Heart left ventricle (tissue), 16 donors: ENCODE measurements at places on chromosomes 6 and 20. TPM values are rescaled to one million over a fixed set of nuclear protein-coding genes. Genes with fewer than 3 reads are reported as not detected.

Gene TREML1
- total RNA-seq = not detected

DNA sequence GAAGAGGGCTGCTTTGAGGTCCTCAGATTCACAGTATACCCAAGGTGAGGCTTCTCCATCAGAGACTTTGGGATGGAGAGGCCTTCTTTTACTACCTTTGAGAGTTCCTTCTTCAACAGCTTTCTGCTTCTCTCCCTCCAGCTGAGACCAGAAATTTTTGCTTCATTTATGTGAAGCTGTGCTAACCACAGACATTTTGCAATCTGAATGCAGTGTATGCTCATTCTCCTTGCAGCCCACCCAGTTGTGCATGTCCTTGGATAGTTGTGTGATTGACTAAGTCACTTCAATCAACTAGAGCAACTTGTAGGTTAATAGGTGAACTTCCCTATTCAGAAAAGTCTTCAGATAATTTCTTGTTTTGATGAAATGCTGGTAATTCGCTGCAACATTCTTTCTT, 20.1 kb downstream of the DCBLD1 start:
- H3K27me3 ChIP-seq = no peaks in the 10 kb centered on the region
- no peak overlapping the region for H3K27ac ChIP-seq
- no peaks in the 10 kb centered on the region for H3K4me1 ChIP-seq
- H3K4me3 ChIP-seq = no peak overlapping the region

Gene CNBD2
- total RNA-seq = 4.2 TPM

- no peak overlapping the region for H3K4me3 ChIP-seq
- peak; percentile 98 for DNase-seq
- no peaks in the 10 kb centered on the region for H3K36me3 ChIP-seq
- H3K27ac ChIP-seq = peak overlapping the region; percentile 82
These were observed 30.4 kb downstream of the ZC3H12D start for GRCh38 chr6:149454346-149454848.

- no peak for DNase-seq
- H3K27ac ChIP-seq = no peak overlapping the region
- no peak overlapping the region for H3K4me3 ChIP-seq
- peaks cover 99% of the 10 kb centered on the region for H3K36me3 ChIP-seq
These were observed 7.4 kb upstream of the ZNFX1 start for GRCh38 chr20:49285233-49285668.

Gene ADGB
- not detected for total RNA-seq

GRCh38 chr20:61521687-61522420, 269.8 kb downstream of the CDH4 start:
- H3K27me3 ChIP-seq = peaks cover 10% of the 10 kb centered on the region
- H3K4me1 ChIP-seq = no peaks in the 10 kb centered on the region
- H3K36me3 ChIP-seq = no peaks in the 10 kb centered on the region
- no peak overlapping the region for H3K4me3 ChIP-seq
- no peak for DNase-seq

DNA sequence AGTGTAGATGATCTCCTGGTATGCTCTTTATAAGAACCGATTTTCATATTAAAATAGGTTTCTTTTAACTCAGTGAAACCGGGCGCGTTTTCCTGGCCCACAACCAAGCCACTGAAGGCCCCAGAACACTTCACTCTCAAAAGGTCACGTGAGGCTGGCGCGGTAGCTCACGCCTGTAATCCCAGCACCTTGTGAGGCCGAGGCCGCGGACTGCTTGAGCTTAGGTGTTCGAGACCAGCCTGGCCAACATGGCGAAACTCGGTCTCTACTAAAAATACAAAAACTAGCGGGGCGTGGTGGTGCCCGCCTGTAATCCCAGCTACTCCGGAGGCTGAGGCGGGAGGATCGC, 402 bp upstream of the TAF8 start:
- peaks cover 17% of the 10 kb centered on the region for H3K36me3 ChIP-seq
- peaks cover 69% of the 10 kb centered on the region for H3K4me1 ChIP-seq
- H3K27ac ChIP-seq = peak overlapping the region; percentile 96
- no peaks in the 10 kb centered on the region for H3K27me3 ChIP-seq

Gene OLIG3
- not detected for total RNA-seq

DNA sequence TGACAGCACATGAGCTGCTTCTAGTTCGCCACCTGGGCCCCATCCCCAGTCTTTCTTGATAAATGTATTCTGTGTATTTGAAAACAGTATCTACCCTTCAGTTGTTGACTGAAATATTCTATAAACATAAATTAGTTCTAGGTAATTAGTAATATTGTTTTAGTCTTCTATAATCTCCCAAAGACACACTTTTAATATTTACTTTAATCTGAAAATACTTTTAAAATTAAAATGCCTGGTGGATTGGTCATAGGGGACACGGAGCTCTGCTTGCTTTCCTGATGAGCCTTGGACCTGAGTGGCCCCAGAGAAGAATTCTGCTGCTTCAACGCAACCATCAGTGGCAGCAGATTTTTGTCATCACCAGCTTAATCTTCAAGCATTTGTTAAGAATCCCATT, 234.5 kb downstream of the THBS2 start:
- no peak overlapping the region for H3K4me3 ChIP-seq
- H3K27ac ChIP-seq = no peak overlapping the region
- H3K4me1 ChIP-seq = no peaks in the 10 kb centered on the region
- no peaks in the 10 kb centered on the region for H3K36me3 ChIP-seq
- H3K27me3 ChIP-seq = no peaks in the 10 kb centered on the region
- no peak for DNase-seq

DNA sequence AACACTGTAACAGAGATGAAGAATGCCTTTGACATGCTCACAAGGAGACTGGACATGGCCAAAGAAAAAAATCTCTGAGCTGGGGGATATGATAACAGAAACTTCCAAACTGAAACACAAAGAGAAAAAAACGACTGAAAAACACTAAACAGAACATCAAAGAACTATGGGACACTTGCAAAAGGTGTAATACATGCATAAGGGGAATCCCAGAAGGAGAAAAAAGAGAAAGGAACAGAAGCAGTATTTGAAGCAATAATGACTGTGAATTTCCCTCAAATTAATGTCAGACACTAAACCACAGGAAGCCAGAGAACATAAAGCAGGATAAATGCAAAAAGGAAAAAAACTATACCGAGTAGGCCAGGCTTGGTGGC, 117.4 kb upstream of the ARID1B start:
- H3K27ac ChIP-seq = no peak overlapping the region
- H3K4me1 ChIP-seq = peaks cover 11% of the 10 kb centered on the region
- DNase-seq = no peak
- no peak overlapping the region for H3K4me3 ChIP-seq
- H3K36me3 ChIP-seq = no peaks in the 10 kb centered on the region

Gene TBXT
- not detected for total RNA-seq

Gene SIRPG
- 0.54 TPM for total RNA-seq

Gene PRSS35
- not detected for total RNA-seq

Gene GPRC6A
- total RNA-seq = not detected

DNA sequence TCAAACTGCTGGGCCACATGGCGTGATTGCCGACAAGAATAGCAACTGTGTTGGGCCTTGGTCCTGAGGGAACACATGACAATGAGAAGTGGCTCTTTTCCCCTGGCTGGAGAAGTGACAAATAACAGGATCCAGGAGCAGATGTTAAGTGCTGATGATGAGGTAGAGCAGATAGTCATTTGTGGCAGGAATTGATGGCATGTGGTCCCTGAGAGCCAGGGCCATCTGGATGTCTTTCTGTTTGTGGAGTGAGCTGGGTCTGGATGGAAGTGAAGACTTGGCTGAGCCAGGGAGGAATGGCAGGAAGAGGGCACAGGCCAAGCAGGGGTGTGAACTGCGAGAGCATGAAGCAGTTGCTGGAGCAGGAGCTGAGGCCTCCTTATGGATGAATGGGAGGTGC, 67.8 kb downstream of the SCAND1 start:
- H3K27ac ChIP-seq = no peak overlapping the region
- no peaks in the 10 kb centered on the region for H3K36me3 ChIP-seq
- no peaks in the 10 kb centered on the region for H3K4me1 ChIP-seq
- no peaks in the 10 kb centered on the region for H3K27me3 ChIP-seq

Gene EFCAB8
- total RNA-seq = not detected

GRCh38 chr20:3553663-3554062, 82.8 kb downstream of the ATRN start:
- peaks cover 57% of the 10 kb centered on the region for H3K36me3 ChIP-seq
- no peaks in the 10 kb centered on the region for H3K27me3 ChIP-seq
- H3K4me1 ChIP-seq = peaks cover 26% of the 10 kb centered on the region
- DNase-seq = no peak
- H3K27ac ChIP-seq = no peak overlapping the region

DNA sequence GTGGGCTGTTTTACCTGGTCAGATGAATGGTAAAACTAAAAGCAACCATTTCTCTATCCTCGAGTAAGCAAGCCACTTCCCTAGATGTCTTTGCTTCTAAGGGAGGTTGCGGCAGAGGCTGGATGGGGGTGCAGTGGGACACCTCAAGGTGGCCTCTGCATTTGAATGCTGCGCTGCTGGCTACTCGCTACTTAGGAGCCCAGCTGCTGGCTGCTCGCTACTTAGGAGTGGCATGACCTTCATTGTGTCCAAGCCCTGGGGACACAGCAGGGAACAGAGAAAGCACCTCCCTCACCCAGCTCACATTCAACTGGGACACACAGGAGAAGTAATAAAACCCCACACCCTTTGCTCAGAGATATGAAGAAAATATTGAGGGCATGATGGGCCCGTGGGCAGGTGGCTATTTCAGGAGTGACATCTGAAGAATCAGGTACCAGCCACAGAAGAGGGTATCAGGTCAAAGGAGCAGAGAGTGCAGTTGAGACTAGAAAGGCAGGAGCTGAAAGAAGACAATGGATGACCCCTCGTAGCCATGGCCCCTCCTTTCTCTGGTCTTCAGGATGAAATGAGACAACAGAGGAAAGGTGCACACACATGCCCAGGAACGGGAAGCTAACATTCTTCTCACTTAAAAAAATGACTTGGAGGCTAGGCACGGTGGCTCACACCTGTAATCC, 149.4 kb downstream of the ZMYND8 start:
- H3K27me3 ChIP-seq = no peaks in the 10 kb centered on the region
- no peak overlapping the region for H3K27ac ChIP-seq

GRCh38 chr6:49980898-49981297, 11.5 kb upstream of the DEFB113 start:
- no peaks in the 10 kb centered on the region for H3K4me1 ChIP-seq
- no peak for DNase-seq
- no peaks in the 10 kb centered on the region for H3K27me3 ChIP-seq
- no peak overlapping the region for H3K4me3 ChIP-seq
- no peak overlapping the region for H3K27ac ChIP-seq

GRCh38 chr6:151004383-151005024, 139.0 kb downstream of the MTHFD1L start:
- DNase-seq = no peak
- H3K27ac ChIP-seq = peak overlapping the region; percentile 61
- peaks cover 8% of the 10 kb centered on the region for H3K4me1 ChIP-seq
- no peak overlapping the region for H3K4me3 ChIP-seq

Gene HLA-DRB5
- total RNA-seq = 56.3 TPM

Gene DEFB123
- not detected for total RNA-seq

GRCh38 chr6:105135056-105135455, 44.8 kb downstream of the POPDC3 start:
- peaks cover 7% of the 10 kb centered on the region for H3K36me3 ChIP-seq
- H3K4me1 ChIP-seq = peaks cover 15% of the 10 kb centered on the region
- DNase-seq = no peak
- no peaks in the 10 kb centered on the region for H3K27me3 ChIP-seq

Gene MMP24
- 0.33 TPM for total RNA-seq

- H3K4me1 ChIP-seq = peaks cover 6% of the 10 kb centered on the region
- H3K4me3 ChIP-seq = no peak overlapping the region
- no peak overlapping the region for H3K27ac ChIP-seq
- DNase-seq = peak; percentile 71
- H3K27me3 ChIP-seq = no peaks in the 10 kb centered on the region
- no peaks in the 10 kb centered on the region for H3K36me3 ChIP-seq
These were observed 14.7 kb downstream of the HLA-F start for GRCh38 chr6:29737707-29738630.

GRCh38 chr6:48626421-48626820, 515.4 kb upstream of the PTCHD4 start:
- no peak for DNase-seq
- H3K36me3 ChIP-seq = no peaks in the 10 kb centered on the region
- H3K4me3 ChIP-seq = no peak overlapping the region
- H3K27me3 ChIP-seq = no peaks in the 10 kb centered on the region
- no peak overlapping the region for H3K27ac ChIP-seq

GRCh38 chr20:2899243-2899642, 26.0 kb downstream of the PTPRA start:
- H3K27me3 ChIP-seq = no peaks in the 10 kb centered on the region
- no peak overlapping the region for H3K4me3 ChIP-seq
- peaks cover 18% of the 10 kb centered on the region for H3K4me1 ChIP-seq
- no peak overlapping the region for H3K27ac ChIP-seq

DNA sequence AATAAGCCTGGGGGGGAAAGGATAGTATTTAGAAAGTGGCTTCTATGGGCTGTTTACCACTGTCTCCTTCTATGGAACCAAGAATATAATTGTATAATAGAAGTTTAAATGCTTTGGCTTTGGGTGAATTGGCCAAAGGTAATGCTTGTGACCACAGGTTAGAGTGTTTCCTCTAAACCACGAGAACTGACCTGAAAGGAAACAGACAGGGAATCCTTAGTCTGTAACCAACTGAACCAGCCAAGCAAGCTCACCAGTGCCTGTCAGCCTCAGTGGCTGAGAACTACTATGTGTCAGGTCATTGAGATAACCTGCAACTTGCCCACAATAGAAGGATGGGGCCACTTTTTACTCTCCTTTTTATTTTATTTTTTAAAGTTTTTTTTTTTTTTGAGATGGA, 47.9 kb upstream of the TXNDC5 start:
- no peak overlapping the region for H3K4me3 ChIP-seq
- H3K27ac ChIP-seq = no peak overlapping the region
- DNase-seq = no peak
- H3K36me3 ChIP-seq = no peaks in the 10 kb centered on the region
- H3K4me1 ChIP-seq = no peaks in the 10 kb centered on the region
- H3K27me3 ChIP-seq = no peaks in the 10 kb centered on the region

GRCh38 chr6:97422171-97422570, 139.2 kb upstream of the MMS22L start:
- no peak overlapping the region for H3K4me3 ChIP-seq
- no peak for DNase-seq
- H3K36me3 ChIP-seq = no peaks in the 10 kb centered on the region
- H3K27ac ChIP-seq = no peak overlapping the region
- no peaks in the 10 kb centered on the region for H3K27me3 ChIP-seq
- H3K4me1 ChIP-seq = no peaks in the 10 kb centered on the region

DNA sequence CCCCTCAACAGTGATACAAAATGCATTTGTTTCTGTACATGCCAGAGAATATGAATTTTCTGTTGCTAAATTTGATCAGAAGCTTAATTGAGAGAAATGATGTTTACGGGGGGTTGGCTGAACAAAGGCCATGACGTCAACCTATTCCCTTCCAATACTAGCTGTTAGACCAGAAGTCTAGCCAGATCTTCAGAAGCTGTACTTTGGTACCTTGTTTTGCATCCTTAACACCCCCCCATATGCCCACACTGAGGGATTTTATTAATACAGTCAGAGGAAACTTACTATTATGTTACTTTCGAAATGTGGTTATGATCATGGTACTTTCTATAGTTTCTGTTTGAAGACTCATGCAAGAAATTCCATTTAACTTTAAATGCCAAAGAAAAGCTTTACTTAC, 3.1 kb downstream of the NCOA7 start:
- H3K36me3 ChIP-seq = peaks cover 4% of the 10 kb centered on the region
- no peaks in the 10 kb centered on the region for H3K27me3 ChIP-seq
- H3K4me3 ChIP-seq = no peak overlapping the region
- no peak for DNase-seq
